ENCODE measurements at places on chromosomes 3 and 15.
A peak's percentile ranks its signal among the peaks of the same experiment; 100 is the strongest.

DNA sequence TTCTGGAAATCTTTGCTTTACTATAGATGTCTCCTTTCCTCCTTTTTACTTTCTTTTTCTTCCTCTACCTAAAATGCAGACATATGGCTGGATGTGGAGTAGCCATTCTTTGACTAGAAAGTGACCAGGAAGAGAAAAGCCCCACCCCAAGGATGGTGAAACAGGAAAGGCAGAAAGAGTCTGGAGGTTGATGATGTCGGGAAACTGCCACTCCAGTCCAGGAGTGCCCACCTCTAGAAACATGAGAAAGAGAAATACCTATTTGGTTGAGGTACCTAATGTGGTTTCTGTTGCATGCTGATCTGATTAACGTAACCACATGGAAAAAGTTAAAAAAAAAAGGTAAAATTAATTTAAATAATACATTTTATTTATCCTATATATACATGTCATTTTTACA is 55.2 kb upstream of the SSR3 start:
- DNase-seq = no peak

- no peak for DNase-seq
Observed at GRCh38 chr15:63473007-63473748, 31.2 kb upstream of the USP3 start.

GRCh38 chr3:138132239-138132638 is at the start of gene A4GNT:
Gene A4GNT (minus strand): TSS chr3:138132390. CDS start chr3:138131256, 1,134 bp downstream.
- DNase-seq = no peak

- DNase-seq = no peak
Observed at GRCh38 chr3:62926494-62926893, 51.3 kb upstream of the CADPS start.

DNA sequence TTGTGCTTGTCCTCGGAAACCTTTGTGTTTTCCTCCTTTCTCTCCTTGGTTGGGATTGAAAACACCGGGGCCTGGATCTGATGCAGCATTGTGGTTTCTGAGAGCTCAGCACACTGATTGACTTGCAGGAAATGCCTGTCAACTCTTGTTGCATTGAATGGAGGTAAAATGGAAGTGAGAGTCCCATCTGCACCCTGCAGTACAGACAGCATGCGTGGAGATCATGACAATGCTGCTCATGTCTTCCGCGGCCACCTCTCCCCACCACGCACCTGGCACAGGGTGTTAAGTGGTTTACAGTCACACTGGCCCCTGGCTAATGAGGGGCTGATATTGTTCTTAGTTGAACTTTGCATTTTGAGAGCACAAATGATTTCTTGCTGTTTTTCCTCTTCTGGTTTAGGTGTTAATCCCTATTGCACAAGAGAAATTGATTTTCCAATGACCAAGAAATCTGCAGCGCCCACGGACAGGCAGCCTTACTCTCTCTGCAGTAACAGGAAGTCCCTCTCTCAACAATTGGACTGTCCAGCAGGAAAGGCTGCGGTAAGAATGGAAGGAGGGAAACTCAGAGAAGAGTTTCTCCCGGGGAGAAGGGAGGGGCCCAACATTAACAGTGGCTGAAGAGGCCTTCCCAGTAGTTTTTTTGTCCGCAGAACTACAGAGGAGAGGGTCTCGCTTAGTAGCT is 58.5 kb downstream of the STARD5 start:
- no peak for DNase-seq

DNA sequence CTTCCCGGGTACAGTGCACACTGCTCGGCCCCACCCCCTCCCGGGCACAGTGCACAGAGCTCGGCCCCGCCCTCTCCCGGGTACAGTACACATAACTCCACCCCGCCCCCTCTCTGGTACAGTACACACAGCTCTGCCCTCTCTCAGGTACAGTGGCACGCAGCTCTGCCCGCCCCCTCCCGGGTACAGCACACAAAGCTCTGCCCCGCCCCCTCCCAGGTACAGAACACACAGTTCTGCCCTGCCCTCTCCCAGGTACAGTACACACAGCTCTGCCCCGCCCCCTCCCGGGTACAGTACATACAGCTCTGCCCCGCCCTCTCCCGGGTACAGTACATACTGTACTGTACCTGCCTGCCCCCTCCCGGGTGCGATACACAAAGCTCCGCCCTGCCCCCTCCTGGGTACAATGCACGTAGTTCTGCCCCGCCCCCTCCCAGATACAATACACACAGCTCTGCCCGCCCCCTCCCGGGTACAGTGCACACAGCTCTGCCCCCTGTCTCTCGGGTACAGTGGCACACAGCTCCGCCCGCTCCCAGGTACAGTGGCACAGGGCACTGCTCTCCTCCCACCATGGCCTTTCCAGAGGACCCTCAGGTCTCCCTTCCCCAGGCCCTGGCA is 16.4 kb upstream of the PRR20G start:
- no peak for DNase-seq

DNA sequence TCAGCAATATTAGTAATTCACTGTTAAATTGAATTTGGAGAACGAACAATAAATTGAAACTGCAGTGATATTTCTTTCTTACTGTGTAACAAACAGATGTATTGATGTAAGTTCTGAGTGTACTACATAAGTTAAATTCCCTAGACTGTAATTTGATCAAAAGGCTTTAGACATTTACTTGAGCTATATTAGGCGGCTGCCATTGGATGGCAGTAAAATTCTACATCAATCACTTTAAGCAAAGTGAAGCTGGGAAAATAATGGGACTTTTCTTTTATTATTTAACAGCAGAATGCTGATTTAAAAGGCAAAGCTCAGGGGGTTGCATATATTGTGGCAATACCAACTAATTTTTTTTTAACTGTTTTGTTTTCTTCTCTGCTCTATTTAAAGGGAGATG is 212.6 kb upstream of the PLSCR5 start:
- DNase-seq = no peak

GRCh38 chr3:149706905-149707304 is 45.4 kb downstream of the COMMD2 start:
- DNase-seq = no peak

DNA sequence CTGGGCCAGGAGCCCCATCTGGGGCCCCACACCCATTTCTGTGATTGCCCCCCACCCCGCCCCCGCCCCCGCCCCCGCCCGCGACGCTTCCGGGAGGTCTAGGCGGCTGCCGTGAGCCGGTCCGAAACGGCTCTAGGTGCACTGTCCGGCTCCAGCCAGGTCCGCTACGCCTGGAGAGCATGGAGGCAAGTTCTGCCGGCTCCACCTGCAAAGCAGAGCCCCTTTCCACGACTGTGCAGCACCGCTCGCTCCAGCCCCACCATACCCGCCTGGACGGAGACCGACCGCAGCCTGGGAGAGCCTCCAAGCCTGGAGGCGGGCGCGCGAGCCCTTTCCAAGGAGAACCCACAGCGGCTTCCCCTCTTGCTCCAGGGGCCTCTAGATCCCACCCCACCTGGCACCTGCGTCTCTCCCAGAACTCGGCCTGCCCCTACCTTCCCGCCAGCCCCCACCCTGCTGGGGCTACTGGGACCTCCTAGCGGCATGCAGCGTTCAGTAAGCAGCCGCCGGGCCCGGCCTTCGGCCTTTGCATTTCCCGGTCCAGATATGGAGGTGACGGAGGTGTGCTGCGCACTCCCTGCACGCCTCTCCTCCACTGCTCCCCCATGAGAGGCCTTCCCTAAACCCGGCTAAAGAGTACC is 66.2 kb downstream of the KLF13 start:
- DNase-seq = peak; percentile 83

GRCh38 chr3:132405188-132405587 is 12.1 kb upstream of the DNAJC13 start:
- DNase-seq = no peak

DNA sequence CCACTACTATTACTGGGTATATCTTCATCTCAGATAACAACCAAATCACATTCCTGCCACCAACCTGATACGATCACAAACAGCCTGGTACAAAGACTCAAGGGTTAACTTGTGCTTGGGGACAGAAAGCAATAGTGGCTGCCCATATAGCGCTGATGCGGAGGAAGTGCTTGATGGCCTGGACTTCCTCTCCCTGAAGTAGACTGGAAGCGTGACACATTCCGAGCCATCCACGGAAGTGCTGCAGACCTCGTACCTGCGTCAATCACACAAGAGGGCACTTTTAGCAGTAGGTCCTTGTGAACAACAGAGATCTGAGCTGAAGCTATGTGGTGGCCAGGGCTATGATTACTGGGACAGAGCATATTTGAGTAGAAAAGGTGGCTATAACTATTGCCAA is 17.3 kb upstream of the C3orf62 start:
- no peak for DNase-seq

GRCh38 chr15:89628301-89628700 is 27.0 kb downstream of the KIF7 start:
- DNase-seq = no peak
